ENCODE measurements at places on chromosomes 2 and 18. TPM values are rescaled to one million over a fixed set of nuclear protein-coding genes. Genes with fewer than 3 reads are reported as not detected.

DNA sequence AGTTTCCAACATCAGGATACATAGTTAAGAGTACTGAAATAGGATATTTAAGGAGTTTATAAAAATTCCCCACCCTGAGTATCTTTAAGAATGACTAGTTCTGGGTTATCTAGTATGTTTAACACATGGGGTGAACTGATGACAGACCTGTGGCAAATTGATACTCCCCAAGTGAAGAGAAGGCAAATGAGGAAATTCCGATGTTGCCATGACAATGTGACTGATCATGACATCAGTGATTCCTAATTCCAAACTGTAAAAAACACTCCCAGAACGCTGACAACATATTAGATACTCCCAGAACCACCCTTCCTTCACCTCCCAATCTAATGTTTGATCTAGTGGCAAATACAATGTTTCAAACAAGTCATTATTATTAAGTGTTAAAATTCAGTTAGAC lies 77.6 kb downstream of the RBMS1 start:
- H3K36me3 ChIP-seq, result no peaks in the 10 kb centered on the region
- no peaks in the 10 kb centered on the region for H3K27me3 ChIP-seq
- no peak for DNase-seq
- H3K4me1 ChIP-seq, result peaks cover 53% of the 10 kb centered on the region
- no peak overlapping the region for H3K27ac ChIP-seq

DNA sequence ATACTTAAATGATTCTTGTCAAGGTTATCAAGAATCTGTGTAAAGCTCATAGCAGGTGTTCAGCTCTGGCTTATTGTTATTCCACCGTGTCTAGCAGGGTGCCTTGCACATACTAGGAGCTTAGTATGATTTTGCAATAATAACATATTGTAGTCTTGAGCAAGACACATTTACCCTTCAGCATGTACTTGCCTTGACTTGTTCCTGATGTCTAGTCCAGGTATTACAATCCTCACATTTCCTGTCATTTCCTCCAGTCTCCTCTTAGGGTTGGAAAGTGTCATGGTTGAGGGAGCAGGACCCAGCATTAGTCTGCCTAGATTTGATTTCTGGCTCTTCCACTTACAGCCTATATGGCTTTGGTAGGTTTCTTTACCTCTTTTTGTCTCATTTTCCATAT lies 246.1 kb downstream of the RAD51AP2 start:
- no peaks in the 10 kb centered on the region for H3K4me1 ChIP-seq
- no peak overlapping the region for H3K27ac ChIP-seq
- H3K4me3 ChIP-seq, result no peak overlapping the region
- H3K27me3 ChIP-seq, result no peaks in the 10 kb centered on the region
- DNase-seq, result no peak
- no peaks in the 10 kb centered on the region for H3K36me3 ChIP-seq

DNA sequence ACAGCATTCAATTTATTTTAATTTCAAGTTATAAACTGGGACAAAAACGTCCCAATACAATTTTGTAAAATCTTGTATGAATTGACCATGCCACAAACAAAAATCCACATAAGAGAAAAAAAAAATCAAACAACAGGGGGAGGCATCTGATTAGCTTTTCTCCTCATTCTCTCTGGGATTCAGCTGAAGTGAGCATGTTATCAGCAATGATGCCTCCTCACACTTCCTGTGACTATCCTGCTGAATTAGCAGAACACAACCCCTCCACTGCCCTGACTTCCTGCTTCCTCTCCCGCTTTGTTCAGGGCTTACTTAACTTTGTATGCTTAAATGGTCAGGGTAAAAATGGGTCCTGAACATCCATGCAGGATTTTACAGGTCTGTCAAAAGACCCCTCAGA lies 132.2 kb upstream of the ITGB6 start:
- DNase-seq, result no peak
- peaks cover 93% of the 10 kb centered on the region for H3K4me1 ChIP-seq
- no peaks in the 10 kb centered on the region for H3K27me3 ChIP-seq
- no peak overlapping the region for H3K4me3 ChIP-seq
- no peaks in the 10 kb centered on the region for H3K36me3 ChIP-seq
- H3K27ac ChIP-seq, result peak overlapping the region; percentile 6

DNA sequence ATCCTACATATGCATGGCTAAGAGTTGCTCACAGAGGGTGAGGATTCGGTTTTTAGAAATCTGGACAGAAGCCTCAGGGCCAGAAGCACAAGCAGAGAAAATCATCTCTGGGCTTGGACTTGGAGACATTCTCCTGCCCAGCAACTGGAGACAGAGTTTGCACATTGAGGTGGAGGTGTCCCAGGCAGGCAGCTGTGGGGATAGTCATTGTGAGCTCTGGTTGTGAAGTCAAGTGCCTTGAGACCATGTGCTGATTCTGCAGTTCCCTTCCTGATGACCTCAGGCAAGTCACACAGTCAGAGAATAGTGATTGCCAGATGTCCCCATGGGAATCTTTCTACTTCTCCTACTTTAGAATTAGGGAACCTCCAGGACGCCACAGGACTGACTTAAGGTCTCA lies 108.4 kb upstream of the LDAH start:
- no peak overlapping the region for H3K27ac ChIP-seq
- no peak for DNase-seq
- H3K4me1 ChIP-seq, result no peaks in the 10 kb centered on the region
- no peak overlapping the region for H3K4me3 ChIP-seq
- no peaks in the 10 kb centered on the region for H3K36me3 ChIP-seq

DNA sequence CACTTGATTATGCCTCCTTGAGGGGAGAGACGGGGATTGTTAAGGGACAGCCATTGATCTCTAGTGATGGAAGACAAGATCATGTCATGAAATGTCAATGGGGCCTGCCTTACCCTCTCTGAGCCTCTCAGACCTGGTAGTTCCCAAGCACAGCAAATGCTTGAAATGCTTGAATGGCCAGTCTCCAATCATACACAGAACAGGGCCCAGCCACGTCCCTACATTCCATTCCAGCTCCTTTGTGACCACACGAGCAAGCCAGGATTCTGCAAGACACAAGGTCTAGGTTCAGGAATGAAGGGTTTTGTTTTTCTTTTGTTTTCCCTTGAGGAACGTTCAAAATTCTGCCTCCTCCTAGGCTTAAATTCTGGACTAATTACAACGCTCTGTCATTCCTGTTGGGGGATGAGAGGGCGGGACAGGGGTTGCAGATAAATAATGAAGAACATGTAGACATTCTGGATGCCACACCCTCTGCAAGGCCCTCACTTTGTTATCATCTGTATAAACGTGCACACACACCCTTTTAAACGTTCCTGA lies 98.1 kb upstream of the YPEL5 start:
- no peak overlapping the region for H3K27ac ChIP-seq
- H3K36me3 ChIP-seq, result no peaks in the 10 kb centered on the region
- no peak for DNase-seq
- no peaks in the 10 kb centered on the region for H3K4me1 ChIP-seq

DNA sequence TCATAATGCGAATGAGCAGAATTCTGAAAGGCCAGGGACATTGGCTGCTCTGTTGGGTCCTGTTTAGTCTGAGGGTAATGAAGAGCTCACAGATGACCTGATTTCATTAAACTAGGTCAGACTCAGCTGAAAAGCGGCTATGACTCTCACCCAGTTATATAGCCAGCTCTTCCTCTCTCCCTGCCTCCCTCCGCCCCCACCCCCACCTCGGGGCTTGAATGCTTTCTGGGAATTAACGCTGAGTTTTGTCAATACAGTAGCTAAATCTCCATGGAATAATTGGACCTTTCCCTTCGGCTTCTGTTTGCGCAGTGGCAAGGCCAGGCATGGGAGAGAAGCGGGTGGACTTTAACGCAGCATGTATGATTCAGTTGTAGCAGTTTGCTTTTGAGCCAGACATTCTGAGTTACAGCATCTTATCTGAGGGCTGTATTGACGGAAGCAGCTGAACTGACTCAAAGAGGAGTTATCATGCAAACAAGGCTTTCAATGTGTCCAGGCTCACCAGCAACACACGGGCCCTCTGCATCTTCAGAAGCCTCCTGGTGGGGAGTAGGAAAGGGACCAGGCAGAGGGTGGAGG lies 110.6 kb downstream of the MYCN start:
- no peaks in the 10 kb centered on the region for H3K36me3 ChIP-seq
- H3K4me3 ChIP-seq, result no peak overlapping the region
- no peaks in the 10 kb centered on the region for H3K4me1 ChIP-seq
- no peak for DNase-seq

- DNase-seq, result no peak
- no peaks in the 10 kb centered on the region for H3K27me3 ChIP-seq
- no peak overlapping the region for H3K27ac ChIP-seq
- H3K4me1 ChIP-seq, result no peaks in the 10 kb centered on the region
- no peak overlapping the region for H3K4me3 ChIP-seq
Measured at GRCh38 chr2:66324909-66325528, 109.9 kb upstream of the MEIS1 start.

DNA sequence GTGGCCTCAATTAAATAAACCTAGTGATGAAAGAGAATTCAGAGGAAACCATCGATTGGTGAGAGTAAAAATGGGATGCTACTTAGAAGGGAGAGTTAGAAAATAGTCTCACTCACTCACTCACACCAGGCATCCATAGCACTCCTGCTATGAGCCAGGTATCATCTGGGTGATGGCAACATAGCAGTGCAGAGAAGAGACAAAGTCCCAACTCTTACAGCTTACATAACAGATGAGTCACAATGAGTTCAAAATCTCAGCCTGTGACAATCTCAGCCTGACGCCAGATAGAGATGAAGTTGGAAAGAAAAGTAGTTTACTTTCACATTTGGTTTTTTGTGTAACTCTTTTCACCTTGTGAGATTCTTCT lies 55.4 kb upstream of the THOC1 start:
- no peaks in the 10 kb centered on the region for H3K36me3 ChIP-seq
- no peak overlapping the region for H3K27ac ChIP-seq
- no peak for DNase-seq
- no peaks in the 10 kb centered on the region for H3K4me1 ChIP-seq
- H3K4me3 ChIP-seq, result no peak overlapping the region
- H3K27me3 ChIP-seq, result no peaks in the 10 kb centered on the region

DNA sequence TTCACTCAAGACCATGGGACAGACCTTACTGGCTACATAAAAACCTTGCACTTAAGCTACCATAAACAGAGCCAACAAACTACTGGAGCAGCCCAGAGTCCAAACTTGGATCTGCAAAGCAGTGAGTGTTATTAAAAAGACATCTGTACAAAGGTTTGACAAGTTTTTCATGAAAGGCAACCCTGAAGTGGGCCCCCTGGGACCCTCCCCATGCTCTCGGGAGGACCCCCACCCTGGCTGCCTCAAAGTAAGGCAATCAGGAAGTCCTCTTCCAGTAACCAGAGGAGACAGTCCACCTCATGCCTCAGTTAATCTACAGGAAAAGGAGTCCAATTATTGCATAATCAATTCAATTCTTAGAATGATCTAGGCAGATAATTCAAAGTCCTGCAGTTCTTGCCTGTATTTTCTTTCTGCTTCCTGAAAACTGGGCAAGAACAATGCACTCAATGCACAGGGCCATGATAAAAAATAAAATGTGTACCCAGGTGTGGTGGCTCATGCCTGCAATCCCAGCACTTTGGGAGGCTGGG lies 69.7 kb downstream of the TBC1D8 start:
- H3K4me3 ChIP-seq, result no peak overlapping the region
- H3K36me3 ChIP-seq, result no peaks in the 10 kb centered on the region

- no peak overlapping the region for H3K27ac ChIP-seq
- DNase-seq, result no peak
- H3K4me1 ChIP-seq, result no peaks in the 10 kb centered on the region
- H3K27me3 ChIP-seq, result no peaks in the 10 kb centered on the region
- no peaks in the 10 kb centered on the region for H3K36me3 ChIP-seq
- no peak overlapping the region for H3K4me3 ChIP-seq
Measured at GRCh38 chr2:88483200-88483599, 30.7 kb upstream of the FOXI3 start.

GRCh38 chr2:240319221-240319854 lies 116.1 kb upstream of the GPC1 start:
- H3K27ac ChIP-seq, result no peak overlapping the region
- H3K36me3 ChIP-seq, result no peaks in the 10 kb centered on the region
- no peaks in the 10 kb centered on the region for H3K4me1 ChIP-seq
- H3K27me3 ChIP-seq, result no peaks in the 10 kb centered on the region
- no peak overlapping the region for H3K4me3 ChIP-seq

DNA sequence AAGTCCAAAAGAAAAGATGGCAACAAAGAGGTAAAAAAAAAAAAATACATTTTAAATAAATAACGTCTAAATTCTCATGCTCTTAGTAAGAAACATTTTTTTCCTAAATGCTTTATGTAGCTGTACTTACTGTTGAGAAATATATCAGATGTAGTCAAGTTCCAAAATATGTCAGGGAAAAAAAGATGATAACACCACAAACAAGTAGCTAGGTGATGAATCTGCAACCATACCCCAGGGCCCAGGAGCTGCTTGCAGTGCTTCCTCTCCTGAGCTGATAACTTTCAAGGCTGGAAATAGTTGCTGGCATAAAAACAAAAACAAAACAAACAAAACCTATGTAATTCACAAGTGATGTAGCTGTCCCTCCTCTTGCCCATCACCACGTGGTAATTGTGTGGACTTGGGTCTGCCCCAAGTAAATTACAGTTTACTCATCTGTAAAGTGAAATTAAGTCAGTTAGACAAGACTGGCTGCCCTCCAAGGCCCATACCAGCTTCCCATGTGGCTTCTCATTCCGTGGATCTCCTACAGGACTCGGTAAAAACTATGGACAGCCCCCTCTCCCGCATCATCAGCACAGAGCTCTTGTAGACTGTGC lies 82.6 kb downstream of the SP100 start:
- peaks cover 13% of the 10 kb centered on the region for H3K4me1 ChIP-seq
- H3K4me3 ChIP-seq, result no peak overlapping the region
- H3K27me3 ChIP-seq, result no peaks in the 10 kb centered on the region
- DNase-seq, result no peak
- H3K27ac ChIP-seq, result no peak overlapping the region
- peaks cover 33% of the 10 kb centered on the region for H3K36me3 ChIP-seq

GRCh38 chr18:80147037-80147417 lies 38.0 kb downstream of the ADNP2 start:
- no peak overlapping the region for H3K4me3 ChIP-seq
- H3K27me3 ChIP-seq, result peaks cover 4% of the 10 kb centered on the region
- no peaks in the 10 kb centered on the region for H3K36me3 ChIP-seq
- peaks cover 15% of the 10 kb centered on the region for H3K4me1 ChIP-seq

DNA sequence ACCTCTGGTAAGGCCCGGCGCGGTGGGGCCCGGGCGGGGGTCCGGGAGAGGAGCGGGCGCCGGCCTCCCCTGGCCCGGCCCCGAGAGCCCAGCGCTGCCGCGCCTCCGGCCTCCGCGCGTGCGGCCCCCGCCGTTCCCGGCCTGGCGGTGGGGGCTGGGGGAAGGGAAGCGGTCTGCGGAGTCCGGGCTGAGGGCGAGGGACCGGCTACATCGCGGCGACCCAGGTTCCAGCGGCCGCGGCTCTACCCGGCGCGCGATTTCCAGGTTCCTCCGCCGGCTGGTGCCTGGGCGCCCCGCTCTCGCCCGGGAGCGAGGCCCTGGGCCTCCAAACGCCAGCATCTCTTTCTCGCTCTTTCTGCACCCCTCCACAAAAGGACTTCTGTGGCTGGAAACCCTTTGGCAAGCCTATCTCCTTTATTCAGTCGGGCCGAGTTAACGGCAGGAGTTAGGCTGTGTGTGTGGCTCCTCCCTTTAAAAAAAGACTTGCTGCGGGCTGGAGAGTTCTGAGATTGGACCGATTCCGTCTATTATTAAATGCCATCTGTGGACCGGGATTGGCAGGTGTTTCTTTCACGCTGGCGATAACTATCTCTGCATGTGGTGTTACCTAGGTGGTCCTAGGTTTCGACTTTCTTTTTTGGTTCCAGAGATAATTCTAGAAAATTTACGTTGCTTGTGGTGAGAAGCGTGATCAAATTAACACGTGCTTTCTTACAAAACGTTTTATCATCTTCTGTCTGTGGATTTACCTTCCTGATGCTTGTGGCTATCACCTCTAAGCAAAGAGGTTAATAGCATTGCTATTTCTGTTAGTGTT lies 592 bp downstream of the ME2 start:
- peak overlapping the region; percentile 88 for H3K27ac ChIP-seq
- peaks cover 45% of the 10 kb centered on the region for H3K4me1 ChIP-seq
- peak overlapping the region; percentile 76 for H3K4me3 ChIP-seq
- peak; percentile 40 for DNase-seq

DTNA gene
- not detected for total RNA-seq

ECEL1 gene
- not detected for total RNA-seq

Measured in CD4-positive, alpha-beta memory T cell (primary cell).